NT2/D1 (cell line): ENCODE measurements at places on chromosomes 7 and 10.

DNA sequence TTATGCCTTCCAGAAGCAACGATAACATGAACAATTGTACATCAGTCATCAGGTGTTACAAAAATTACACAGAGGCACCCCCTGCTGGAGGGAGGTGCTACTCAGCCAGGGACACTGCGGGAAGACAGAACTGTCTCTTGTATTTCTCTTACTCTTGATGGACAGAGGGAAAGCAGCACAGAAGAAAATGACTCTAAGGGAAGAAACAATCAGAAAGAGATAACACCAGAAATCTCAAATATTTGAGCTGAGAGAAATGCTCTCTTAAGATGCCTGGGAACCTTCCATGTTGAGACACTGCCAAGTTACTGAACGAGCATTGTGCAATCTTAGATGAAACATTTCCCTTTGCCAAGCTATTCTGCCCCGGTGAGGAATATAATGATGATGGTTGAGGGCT, 227.6 kb upstream of the NPSR1 start:
- peak; percentile 20 for DNase-seq

GRCh38 chr7:17274551-17275245, 23.8 kb upstream of the AHR start:
- no peak for DNase-seq

- DNase-seq: no peak
Measured at GRCh38 chr7:55261386-55261770, 103.8 kb upstream of the LANCL2 start.

DNA sequence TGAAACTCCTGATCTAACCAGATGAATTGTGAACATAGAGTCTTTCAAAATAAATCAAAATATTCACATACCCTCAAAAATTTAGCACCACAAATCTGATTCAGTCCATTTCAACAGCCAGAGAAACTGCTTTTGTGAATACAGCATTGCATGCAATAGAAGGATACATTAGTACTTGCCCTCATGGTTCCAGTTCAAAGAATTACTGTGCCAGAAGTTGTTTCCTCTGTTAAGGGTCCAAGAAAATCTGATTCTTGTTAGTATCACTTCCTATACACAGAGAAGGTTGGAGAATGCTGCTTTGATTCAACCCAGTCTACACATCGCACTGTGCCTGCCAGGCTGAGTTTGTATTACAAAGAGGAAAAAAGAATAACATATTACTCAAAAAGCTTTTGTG, 115.6 kb downstream of the TFEC start:
- DNase-seq: no peak

DNA sequence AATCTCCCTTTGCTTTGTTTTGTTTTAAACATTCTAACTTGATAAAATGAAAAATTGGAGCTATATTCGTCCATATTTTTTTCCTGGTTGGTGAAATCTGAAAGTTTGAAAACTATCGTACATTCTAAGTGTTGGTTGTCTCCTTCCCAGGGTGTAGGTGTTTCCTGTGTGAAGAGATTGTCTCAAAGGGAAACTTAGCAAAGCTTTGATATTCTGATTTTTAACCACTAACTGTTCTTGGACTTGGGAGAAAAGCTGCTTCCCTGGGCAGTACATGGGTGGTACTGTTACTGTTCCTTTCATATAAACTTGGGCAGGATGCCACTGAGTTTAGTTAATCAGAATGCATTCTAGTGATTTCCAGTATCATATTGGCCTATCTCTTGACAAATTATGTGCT, 253.5 kb upstream of the LRGUK start:
- DNase-seq: no peak

- DNase-seq: no peak
Measured at GRCh38 chr7:73984481-73985205, 43.3 kb upstream of the ELN start.

DNA sequence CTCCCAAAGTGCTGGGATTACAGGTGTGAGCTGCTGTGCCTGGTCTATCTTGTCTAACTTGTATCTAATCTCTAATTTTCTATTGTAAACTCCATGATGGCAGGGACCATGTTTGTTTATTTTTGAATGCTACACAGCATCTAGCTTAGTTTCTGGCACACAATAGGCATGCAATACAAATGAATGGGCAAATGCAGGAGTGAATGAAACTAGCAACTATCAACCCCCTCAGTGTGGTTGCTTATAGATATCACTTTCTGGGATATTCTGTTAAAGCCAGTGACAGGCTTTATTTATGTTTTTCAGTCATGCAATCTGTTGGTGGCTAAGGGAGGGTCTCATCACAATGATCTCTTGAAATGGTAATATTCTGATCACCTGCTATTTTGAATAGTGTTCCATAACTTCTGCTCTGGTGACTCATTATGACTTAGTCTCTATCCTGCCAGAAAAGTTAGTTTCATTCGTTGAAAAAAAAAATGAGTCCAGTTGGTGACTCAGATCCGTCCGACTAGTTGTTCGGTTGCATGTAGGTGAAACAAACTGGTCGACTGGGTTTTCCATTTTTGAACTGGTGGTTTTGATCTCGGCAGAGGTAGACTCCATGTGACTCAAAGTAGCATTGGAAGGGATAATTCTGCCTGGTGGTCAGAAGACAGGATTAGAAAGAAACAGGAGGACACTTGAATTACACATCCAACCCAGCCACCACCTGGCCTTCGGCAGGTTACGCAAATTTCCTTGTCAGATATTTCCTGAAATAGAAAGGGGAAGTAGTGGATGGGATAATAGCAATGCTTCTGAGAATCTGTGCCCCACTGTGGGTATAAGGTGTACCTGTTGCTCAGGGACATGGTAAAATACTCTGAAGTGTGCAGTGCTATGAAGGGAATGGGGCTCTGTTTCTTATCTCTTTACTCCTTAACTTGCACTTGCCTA, 76.8 kb downstream of the GATA3 start:
- no peak for DNase-seq

DNA sequence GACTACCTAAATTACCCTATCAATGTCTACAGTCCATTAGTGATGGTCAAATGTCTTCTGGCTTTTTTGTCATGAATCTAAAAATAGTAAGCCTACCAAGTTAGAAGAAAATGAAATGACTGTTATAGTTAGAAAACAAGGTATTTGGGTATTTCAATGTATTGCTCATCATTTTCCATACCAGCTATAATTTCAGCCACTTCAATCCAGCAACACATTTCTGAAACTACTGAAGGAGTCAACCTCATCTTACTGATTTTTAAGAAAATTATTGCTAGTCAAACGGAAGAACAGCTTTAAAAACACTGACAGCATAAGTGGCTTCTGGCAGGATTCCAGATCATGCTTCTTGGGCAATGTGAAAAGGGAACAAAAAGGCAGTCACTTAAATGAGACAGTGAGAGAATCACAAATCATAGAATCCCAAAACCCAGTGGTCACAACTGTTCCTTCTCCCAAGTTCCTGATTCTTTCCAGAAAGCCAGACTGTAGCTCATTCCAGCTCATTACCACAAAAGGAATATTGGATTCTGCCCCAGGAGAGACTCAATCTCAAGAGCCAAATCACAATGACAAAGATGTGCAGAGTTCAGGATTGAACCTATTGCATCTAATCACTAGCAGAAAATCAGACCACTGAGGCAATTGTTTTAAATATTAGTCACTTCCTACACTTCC, 61.2 kb upstream of the LRRN3 start:
- DNase-seq: no peak

DNA sequence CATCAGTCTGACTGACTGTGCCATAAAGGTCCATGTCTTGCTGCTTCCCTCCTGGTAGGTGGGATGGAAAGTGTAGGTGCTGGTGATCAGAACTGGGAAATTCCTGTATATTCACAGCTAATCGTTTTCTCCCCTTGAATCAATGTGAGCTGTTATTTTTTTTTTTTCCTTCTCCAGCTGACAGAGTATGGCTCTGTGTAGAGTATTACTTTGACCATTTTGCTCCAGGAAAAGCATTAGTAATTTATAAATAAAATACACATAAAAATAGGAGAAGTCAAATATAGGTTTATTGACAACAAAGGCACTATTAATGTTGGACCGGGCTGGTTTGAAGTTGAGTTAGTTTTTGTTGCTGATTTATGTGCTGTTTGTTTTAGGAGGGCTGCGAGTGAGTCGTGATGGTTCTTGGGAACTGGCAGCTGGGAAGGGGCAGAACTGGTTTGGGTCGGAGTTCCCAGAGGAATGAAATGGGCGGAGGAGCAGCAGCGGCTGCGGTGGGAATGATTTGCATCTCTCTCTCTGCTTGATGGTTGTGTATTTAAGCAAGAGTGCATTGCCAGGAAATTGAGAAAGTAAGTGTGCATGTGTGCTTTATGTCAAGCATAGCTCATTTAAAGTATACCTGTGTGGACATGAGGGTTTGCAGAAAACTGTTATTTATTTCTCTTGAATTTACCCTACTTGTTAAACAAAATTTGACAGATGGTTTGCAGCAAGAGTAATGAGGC, 80.9 kb downstream of the LRMDA start:
- DNase-seq: no peak

GRCh38 chr7:20440472-20441105, 109.9 kb downstream of the ITGB8 start:
- peak; percentile 61 for DNase-seq

DNA sequence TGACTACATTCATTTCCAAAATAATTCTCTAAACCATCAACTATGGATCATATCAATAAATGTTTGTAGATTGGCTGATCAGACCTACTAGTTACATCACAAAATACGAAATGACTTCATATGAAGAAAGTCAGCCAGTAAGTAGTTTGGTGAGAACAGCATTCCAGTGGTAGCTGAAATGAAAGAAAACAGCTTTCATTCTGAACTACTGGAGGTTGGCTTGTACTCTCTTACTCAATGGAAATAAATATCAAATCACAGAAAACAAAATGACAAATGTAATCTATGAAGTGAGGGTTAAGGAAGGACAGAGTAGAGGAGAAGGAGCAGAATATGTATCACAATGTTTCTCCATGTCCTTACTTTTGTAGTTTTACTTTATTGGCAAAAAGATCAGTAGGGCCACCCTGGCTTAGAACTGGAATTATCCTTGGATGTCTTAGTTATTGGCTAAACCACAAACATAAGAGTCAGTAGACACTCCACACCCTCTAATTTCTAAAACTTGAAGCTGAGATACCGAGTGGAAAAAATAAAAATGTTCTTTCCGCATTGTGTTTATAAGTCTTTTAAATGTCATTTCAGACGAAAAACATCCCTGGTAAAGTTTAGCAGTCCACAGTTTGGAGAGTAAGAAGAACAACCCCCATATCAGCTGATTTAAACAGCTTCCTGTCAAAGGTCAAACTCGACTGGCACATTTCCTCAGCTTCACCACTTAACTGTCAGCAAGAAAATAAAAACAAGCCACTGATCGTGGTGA, 74.0 kb upstream of the DGKI start:
- no peak for DNase-seq

DNA sequence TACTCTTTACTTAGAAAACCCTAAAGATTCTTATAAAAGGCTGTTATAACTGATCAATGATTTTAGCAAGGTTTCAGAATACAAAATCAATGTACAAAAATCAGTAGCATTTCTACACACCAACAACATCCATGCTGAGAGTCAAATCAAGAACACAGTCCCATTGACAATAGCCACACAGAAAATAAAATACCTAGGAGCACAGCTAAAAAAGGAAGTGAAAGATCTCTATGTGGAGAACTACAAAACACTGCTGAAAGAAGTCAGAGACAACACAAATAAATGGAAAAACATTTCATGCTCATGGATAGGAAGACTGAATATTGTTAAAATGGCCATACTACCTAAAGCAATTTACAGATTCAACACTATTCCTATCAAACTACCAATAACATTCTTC, 427.0 kb downstream of the KCNMA1 start:
- no peak for DNase-seq

- no peak for DNase-seq
Measured at GRCh38 chr7:23246555-23246954, at the start of gene GPNMB. Gene GPNMB (plus strand): TSS chr7:23246775. CDS start chr7:23246858, 83 bp downstream.

- no peak for DNase-seq
Measured at GRCh38 chr7:129642871-129643549, 31.5 kb downstream of the NRF1 start.

DNA sequence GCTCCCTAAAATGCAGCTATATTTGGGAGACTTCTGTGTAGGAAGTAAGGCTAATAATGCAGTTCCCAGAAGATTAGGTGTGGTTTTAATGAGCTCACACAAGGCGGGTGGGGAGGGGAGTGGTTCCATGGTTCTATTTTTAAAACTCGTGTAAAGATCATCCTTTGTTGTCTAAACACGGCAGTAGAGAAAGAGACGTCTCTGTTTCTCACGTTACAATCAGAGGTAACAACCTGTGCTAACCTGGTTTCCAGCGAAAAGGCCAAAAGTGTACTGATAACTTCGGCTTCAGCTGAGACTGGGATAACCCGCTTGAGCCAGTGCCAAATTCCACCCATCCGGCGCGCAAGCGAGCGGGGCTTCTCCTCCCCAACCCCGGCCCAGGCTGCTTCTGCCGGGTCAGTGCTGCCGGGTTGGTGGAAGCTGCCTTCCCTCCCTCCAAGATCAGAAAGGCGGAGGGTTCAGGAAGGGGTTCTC, 2.5 kb upstream of the MAP3K8 start:
- no peak for DNase-seq

DNA sequence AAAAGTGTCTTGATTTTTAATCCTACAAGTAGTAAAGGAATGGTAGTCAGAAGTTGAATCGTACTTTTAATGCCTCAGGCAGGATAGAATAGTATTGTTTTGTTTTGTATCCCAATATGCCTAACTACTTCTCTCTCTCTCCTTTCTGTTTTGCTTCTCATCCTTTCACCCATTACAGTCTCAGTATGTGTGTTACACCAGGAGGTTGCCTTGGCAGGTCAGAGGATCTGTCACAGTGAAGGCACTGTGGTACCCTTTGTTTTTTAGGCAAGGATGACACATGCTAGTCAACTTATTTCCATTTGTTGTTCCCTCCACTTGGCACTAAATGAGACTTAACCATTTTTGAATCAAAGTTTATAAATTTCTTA, 94.4 kb downstream of the MAPK8 start:
- DNase-seq: no peak

- no peak for DNase-seq
Measured at GRCh38 chr10:101293007-101293723, 60.8 kb upstream of the BTRC start.

DNA sequence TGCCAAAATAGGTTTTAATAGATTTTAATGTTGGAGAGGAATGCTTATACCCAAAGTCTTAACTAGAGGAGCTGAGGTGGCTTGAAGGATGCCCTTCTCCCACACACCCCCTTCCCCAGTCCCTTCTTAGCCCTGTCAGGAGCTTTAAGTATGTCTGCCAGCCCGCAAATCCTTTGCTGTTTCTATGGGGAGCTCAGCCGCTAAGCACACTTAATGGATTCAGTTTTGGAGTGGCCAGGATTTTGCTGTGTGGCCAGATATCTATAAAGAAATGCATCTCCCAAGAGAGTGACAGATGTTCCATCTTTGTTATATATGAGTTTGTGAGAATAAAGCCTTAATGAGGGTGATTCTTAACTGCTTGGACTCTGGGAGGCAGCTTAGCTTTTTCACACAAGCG, 152.9 kb upstream of the ZNF32 start:
- no peak for DNase-seq

DNA sequence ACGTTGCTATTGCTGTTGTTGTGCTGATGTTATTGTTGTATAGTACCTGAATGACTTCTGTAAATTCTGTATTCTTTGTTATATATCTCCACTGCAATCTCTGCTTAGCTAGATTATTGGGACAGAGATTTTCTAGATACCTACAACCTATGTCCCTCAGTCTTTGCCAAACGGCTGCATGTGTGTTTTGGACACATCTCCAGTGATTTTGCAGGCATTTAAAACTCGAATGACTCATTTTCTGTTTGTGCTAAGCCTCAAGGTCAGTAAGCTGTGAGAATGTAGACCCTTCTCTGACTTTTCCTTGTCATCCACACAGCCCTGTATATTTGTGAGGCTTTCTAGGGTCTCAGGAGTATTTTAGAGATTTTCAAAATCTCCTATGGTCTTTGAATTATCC, 410.7 kb downstream of the POM121L12 start:
- DNase-seq: no peak

- DNase-seq: no peak
Measured at GRCh38 chr7:80277434-80278427, 143.1 kb downstream of the GNAI1 start.
